ENCODE measurements at places on chromosomes 11 and 22.

DNA sequence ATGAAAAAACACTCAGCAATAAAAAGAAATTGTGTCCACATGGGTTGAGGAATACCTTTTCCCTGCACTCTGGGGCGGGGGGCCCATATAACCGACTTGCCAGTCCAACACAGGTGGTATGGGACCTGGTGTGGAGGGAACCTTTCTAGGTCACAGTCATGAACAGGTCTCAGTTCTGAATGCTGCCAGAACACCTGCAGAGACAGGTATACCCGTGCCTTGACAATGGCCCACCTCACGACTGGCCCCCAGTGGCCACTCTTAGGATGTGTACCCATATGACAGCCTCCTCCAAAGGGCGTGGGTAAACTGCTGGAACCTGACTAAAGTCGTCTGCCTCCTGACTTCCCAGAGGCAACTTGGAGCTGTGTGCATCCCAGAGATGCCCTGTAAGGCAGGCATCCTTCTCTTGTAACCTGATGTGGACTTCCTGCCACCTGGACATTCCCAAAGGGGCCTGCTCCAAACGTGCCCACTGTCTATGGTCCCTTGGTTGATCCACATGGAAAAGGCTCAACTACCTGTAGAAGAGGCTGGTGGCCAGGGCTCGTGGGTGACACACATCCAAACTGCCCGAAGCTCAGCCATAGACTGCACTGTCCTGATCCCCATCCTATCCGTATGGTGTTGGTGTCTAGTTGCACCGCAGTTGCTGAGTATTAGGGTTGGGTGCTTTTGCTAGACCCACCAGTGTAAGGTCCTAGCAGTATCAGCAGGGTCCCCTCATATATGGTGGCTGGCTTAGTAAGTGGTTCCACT is 859.3 kb downstream of the BRD1 start:
- DNase-seq = no peak

- no peak for DNase-seq
These were observed 14.3 kb downstream of the TRIM22 start for GRCh38 chr11:5703741-5704536.

- DNase-seq = no peak
These were observed 18.3 kb upstream of the TTLL12 start for GRCh38 chr22:43205261-43205691.

DNA sequence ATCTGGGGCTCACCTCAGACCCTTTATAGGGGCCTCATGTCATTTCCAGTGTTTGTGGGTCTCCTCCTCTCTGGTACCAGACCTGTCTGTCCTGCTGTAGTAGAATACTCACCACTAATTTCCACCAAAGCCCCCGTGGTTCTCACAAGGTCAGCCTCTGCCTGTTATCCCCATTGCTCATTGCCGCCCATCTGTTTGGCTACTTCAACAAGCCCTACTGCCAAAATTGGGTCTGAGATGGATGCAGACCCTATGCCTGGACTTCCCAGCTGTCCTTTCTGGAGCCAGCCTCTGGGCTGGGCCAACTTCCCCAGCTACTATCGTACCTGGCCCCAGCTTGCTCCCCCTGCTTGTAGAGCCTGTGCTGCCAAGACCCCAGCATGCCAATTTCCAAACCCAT is 152.1 kb upstream of the ISX start:
- no peak for DNase-seq

DNA sequence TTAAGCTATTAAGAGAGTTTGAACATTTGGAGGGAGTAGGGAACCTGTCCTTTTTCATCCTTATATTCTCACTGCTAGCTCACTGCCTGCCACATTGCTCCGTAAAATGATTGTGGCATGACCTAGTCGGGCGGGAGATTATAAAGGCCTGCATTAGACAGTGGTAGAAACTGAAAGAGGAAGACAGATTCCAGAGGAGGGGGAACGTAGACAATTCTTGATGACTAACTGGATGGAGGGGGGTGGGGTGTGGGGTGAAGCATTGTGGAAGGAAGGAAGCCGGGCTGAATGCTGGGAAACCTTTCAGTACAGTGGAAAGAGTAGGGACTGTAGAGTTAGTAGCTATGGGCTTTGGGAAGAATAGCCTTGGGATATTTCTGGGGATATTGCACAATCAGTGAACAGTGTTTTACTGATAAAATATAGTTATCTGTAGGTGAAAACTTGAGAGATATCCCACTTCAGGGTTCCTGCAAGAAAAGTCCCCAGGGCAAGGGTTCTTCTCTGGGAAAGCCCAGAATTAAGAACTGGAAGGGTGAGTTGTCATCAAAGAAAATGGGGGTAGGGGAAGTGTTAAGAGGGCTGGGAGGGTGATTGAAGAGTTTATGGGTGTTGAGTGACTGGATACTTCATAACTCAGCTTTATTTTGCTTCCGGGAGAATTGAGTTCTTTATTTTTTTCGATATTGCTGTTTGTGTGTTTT is 2.1 kb downstream of the MED15 start:
- peak; percentile 93 for DNase-seq

DNA sequence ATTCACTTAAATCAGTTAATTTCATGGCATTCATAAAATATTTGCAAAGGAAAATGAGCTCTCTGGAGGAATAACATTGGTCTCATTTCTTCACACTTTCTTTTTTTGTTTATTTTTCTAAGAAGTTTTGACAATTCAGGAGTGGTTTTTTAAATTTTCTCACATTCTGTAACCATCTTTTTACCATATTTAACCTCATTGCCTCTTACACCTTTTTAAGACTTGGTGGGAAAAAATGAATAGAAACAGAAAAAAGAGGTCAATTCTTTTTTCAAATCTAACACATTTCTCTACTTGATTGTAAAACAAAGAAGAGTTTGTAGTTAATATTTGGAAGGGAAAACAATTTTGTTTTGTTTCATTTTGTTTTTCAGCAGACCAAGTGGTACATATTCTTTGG is 1034.7 kb upstream of the RAG2 start:
- DNase-seq = no peak

GRCh38 chr11:32566517-32566916 is 17.1 kb upstream of the EIF3M start:
- no peak for DNase-seq

GRCh38 chr22:45238076-45238956 is 2.4 kb downstream of the KIAA0930 start:
- DNase-seq = no peak

- no peak for DNase-seq
These were observed 54.1 kb downstream of the PDHX start for GRCh38 chr11:34970480-34970879.

DNA sequence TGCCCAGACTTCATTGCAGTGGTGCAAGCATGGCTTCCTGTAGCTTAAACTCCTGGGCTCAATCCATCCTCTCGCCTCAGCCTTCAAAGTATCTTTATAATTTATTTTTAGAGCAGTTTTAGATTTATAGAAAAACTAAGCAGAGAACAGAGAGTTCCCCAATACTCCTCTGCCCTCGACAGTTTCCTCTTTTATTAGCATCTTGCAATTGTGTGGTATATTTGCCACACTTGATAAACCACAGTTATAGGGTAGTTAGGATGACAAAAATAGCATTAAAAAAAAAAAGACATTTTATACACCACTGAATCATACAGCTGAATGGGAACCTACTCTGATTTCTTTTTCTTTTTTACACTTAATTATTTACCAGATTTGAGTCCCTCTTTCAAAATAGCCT is 31.2 kb downstream of the MS4A2 start:
- DNase-seq = no peak

All from epithelial cell of esophagus (primary cell).